Left cardiac atrium (tissue), 4 donors: ENCODE measurements at places on chromosomes 7 and 10. TPM values are rescaled to one million over a fixed set of nuclear protein-coding genes. Genes with fewer than 3 reads are reported as not detected.

DNA sequence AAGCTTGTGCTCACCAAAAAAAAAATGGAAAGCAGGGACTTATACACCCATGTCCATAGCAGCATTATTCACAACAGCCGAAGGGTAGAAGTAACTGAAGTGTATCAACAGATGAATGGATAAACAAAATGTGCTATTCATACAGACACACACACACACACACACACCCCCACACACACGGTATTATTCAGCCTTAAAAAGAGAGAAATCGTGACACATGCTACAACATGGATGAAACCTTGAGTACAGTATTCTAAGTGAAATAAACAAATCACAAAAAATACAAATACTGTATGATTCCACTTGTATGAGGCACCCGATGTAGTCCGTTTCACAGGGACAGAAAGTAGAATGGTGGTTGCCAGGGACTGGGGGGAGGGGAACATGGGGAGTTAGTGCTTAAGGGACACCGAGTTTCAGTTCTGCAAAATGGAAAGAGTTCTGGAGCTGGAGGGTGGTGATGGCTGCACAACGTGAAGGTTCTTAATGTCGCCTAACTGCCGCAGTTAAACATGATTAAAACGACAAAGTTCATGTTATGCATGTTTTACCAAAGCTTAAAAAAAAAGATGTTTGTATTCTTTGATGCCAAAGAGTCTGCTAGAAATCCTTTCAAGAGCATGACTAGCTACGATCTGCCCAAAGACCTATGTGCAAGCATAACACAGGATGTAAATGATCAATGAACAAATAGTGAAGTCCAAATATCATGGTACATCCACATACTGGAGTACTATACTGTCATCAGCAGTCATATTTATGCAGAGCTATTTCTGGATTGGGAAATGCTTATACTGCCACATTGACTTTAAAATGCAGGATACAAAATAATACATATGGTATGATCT, 7.2 kb downstream of the TNS3 start:
- no peak for DNase-seq

GRCh38 chr10:72218325-72218724, 2.2 kb upstream of the ASCC1 start:
- no peak for DNase-seq

DNA sequence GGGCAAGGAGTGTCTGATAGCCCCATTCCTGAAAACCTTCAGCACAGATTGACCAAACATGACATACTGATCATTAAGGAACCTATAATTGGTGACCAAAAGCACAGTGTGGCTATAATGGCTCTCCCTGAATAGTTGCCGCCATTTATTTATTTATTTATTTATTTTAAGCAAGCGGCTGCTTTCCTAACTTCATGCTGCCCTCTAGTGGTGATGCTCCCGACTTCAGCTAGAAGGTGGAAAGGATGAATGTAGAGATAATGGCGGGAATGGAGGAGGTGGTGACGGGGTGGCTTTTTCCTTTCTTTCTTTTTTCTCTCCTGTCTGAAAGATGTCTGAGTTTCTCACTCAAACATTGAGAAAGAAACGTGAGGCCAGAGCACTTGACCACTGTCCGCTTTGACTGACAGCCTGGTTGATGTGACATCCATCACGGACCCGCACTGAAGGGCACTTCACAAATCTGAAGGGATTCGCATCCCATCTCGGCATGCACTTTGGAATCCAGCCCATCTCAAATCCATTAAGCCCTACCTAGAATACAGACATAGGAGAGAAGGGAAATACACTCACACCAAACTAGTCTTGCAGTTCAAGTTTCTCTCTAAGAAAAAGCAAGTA, 1090.1 kb downstream of the KCNMA1 start:
- DNase-seq: peak; percentile 84

DNA sequence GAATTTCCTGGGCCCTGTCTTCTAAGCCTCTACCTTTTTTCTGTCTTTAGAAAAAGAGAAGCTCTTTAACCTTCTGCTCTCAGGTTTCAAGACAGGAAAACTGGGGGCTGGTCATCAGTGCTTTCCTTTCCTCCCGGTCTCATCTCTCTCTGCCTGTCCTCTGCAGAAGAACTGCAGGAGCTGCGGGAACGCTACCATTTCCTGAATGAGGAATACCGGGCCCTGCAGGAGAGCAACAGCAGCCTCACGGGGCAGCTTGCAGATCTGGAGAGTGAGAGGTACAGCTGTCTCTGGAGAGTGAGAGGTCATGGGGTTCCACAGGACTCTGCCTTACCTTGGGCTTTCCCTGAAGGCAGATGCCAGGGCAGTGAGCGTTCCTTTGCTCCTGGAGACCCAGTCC, 12.7 kb downstream of the CCDC136 start:
- no peak for DNase-seq

- DNase-seq: no peak
Measured at GRCh38 chr10:31186225-31187000, 132.6 kb upstream of the ZEB1 start.

AGAP3 gene
- 61.5 TPM for total RNA-seq
